Suprapubic skin (tissue), 4 donors: ENCODE measurements at places on chromosomes 3 and 15. TPM values are rescaled to one million over a fixed set of nuclear protein-coding genes. Genes with fewer than 3 reads are reported as not detected.

The WDR72 gene
- 5.3 TPM for total RNA-seq

The ANKRD63 gene
- not detected for total RNA-seq

The IQCH gene
- 1.4 TPM for total RNA-seq

The ZMAT3 gene
- 12.7 TPM for total RNA-seq

The TMIE gene
- not detected for total RNA-seq

The FGD5 gene
- total RNA-seq = 10.0 TPM

The P2RY1 gene
- 15.9 TPM for total RNA-seq

The PRR20G gene
- not detected for total RNA-seq

The DUSP7 gene
- 181 TPM for total RNA-seq

The ACTRT3 gene
- total RNA-seq = 0.60 TPM

The ANKUB1 gene
- total RNA-seq = not detected

The DUOX1 gene
- 87.2 TPM for total RNA-seq

The ALDH1A2 gene
- 0.62 TPM for total RNA-seq

The TRIM59 gene
- 4.3 TPM for total RNA-seq

The COMMD2 gene
- total RNA-seq = 29.5 TPM

The SEC62 gene
- 32.8 TPM for total RNA-seq

The BFSP2 gene
- total RNA-seq = 2.3 TPM

The EHHADH gene
- total RNA-seq = 6.5 TPM

The GAP43 gene
- not detected for total RNA-seq

The SH3BP5 gene
- 15.7 TPM for total RNA-seq

The NPAP1 gene
- not detected for total RNA-seq

The C3orf70 gene
- 5.6 TPM for total RNA-seq

The TMEM207 gene
- not detected for total RNA-seq

The ACOX2 gene
- total RNA-seq = 12.2 TPM

The RARB gene
- 1.3 TPM for total RNA-seq

The TBC1D23 gene
- total RNA-seq = 25.7 TPM

The BCL2A1 gene
- 0.72 TPM for total RNA-seq

The SMAD6 gene
- 7.0 TPM for total RNA-seq

The COL7A1 gene
- total RNA-seq = 287 TPM

The SPG21 gene
- 84.3 TPM for total RNA-seq

The ARHGEF26 gene
- 49.3 TPM for total RNA-seq

The ANO10 gene
- total RNA-seq = 29.1 TPM

The TIMMDC1 gene
- 55.7 TPM for total RNA-seq

The TMEM45A gene
- total RNA-seq = 398 TPM

The ZPLD1 gene
- total RNA-seq = 0.10 TPM

The SLCO2A1 gene
- 33.2 TPM for total RNA-seq

The DUOX2 gene
- 32.6 TPM for total RNA-seq

The FILIP1L gene
- 16.6 TPM for total RNA-seq

The TRPM1 gene
- total RNA-seq = 7.0 TPM

The GOLGA6L7 gene
- not detected for total RNA-seq

The CLEC3B gene
- total RNA-seq = 27.4 TPM

The GCNT3 gene
- not detected for total RNA-seq

The P2RY14 gene
- 3.5 TPM for total RNA-seq

The SLC28A2 gene
- not detected for total RNA-seq

The C3orf80 gene
- total RNA-seq = 0.91 TPM

The LRRC28 gene
- total RNA-seq = 26.4 TPM

The MAP2K1 gene
- 23.6 TPM for total RNA-seq

The ZKSCAN7 gene
- total RNA-seq = 3.9 TPM

The KBTBD8 gene
- 1.1 TPM for total RNA-seq

The EIF5A2 gene
- total RNA-seq = 3.4 TPM

The CCDC13 gene
- total RNA-seq = not detected

The PAK6 gene
- total RNA-seq = 145 TPM

The KCNH8 gene
- total RNA-seq = 0.52 TPM

The COL6A5 gene
- total RNA-seq = 0.32 TPM

The ARPP21 gene
- not detected for total RNA-seq

The CYP8B1 gene
- total RNA-seq = not detected
